Stimulated activated CD4-positive, alpha-beta T cell treated with anti-CD3 and anti-CD28 coated beads, Interleukin-1b, Interleukin-23, amount 100 ng/mL, for 48 hours (primary cell): ENCODE measurements at places on chromosomes 7 and 10.

DNA sequence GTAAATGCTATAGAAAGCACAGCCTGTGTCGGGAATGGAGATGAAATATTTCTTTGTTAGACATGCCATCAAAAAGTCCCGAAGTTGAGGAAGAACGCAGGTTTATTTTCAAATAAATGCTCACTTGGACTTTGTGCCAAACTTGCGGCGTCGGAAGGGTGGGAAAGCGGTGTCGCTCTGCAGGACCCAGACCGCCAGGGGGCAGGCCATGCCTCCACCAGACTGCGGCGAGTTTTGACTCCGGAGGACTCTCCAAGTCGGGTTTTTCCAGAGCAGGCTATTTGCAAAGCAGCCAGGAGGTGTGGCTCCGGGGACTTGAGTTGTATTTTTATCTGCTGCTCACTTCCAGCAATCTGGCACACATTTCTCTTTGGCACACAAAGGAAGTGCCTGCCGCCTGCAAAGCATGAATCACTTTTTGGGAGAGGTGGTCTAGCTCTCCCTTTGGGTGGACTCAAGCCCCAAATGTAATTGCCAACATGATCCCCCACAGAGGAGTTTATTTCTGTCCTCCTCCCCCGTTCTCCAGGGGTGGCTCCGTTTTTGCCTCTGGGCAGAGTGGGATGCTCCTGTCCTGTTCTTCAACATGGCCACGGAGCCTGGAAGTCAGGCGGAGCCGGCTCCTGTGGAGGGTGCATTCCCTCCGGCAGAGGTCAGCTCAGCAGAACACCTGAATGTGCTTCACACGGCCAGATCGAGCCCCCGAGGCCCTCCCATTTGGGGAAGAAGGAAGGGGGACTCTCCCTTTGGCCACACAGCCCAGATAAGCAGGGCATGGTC lies 82.3 kb upstream of the GPR26 start:
- DNase-seq, result peak; percentile 50

GRCh38 chr10:123858077-123858681 lies 33.4 kb downstream of the CPXM2 start:
- no peak for DNase-seq

GRCh38 chr7:72217151-72217550 lies 195.0 kb downstream of the CALN1 start:
- DNase-seq, result no peak

- DNase-seq, result no peak
These were observed 38.9 kb downstream of the FAM20C start for GRCh38 chr7:231030-231857.

DNA sequence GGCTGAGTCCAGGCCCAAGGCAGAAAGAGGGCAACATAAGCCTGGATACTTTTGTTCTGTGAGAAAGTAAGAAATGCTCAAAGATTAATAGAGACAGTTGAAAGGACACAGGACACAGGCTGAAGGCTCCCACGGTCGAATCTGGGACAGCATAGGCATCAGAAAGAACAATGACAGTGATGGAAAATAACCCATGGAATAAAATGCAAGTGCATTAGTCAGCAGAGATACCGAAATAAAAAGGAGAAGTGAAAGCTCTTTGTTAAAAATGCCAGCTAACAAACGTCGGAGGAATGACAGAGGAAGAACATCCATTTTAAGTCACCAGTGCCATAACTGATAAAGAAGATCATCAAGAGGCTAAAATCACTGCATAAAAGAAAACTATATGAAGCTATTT lies 19.6 kb upstream of the AGAP5 start:
- no peak for DNase-seq
